ENCODE measurements at places on chromosomes 13 and 19.

DNA sequence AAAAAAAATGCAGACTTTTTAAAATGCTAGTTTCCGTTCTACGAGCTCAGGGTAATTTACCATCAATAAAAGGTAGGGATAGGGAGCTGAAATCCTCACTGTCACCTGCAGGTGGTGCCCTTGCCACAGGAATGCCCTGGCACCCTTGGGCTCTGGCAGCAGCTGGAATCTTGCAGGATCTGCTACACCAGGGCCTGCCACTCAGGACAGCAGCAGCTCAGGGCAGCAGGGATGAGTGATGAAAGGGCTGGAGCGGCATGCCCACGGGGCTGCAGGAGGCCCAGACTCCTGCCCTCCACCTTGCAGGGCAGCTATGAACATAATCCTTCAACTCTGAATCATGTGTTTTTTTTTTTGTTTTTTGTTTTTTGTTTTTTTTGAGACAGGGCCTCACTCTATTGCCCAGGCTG, 54.0 kb downstream of the GNG7 start:
- peak; percentile 73 for DNase-seq

DNA sequence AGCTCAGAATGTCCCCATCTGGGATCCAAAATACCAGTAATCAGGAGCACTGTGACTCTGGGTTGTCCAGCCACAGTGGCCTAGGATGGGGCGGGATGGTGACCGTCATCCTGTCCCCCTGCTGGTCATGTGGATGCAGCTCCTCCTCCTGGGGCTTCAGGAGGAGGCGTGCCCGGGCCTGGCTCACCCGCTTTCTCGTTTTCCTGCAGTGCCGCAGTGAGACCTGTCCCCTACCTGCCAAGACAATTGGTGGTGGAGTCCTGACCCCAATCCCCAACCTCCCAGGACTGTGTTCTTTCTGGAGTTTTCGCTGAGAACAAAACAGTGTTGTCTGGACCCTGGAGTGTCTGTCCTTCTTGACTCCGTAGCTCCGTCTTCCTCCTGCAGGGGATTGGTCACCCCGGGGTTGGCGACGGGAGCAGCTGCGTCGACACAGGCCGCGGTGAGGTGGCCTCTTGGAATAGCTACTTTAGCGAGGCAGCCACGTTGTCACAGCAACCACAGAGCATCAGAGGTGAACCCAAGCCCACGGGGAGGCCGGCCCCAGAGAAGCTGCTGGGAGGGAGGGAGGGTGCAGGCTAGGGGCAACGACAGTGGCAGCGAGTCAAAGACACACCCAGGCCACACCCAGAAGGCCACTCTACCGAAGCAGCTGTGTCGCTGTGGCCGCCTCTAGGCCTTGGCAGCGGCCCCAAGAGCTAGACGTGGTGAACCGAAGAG, 10.2 kb upstream of the EMC10 start:
- DNase-seq, result no peak

- no peak for DNase-seq
These were observed 1181.9 kb downstream of the OLFM4 start for GRCh38 chr13:54210397-54211049.

DNA sequence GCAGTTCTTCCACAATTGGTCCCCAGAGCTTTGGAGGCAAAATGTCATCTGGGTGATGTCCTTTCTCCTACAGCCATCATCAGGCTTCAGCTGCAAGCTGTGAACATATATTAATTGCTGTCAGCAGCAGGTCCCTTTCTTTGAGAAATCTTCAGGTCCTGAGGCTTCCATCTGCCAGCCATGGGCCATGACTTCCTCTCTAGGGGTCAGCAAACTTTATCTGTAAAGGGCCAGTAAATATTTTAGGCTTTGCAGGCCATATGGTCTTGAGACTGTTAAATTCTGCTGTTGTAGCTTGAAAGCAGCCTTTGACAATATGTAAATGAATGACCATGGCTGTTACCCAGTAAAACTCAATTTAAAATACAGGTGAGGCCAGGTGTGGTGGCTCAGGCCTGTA, 27.1 kb downstream of the SERP2 start:
- no peak for DNase-seq

DNA sequence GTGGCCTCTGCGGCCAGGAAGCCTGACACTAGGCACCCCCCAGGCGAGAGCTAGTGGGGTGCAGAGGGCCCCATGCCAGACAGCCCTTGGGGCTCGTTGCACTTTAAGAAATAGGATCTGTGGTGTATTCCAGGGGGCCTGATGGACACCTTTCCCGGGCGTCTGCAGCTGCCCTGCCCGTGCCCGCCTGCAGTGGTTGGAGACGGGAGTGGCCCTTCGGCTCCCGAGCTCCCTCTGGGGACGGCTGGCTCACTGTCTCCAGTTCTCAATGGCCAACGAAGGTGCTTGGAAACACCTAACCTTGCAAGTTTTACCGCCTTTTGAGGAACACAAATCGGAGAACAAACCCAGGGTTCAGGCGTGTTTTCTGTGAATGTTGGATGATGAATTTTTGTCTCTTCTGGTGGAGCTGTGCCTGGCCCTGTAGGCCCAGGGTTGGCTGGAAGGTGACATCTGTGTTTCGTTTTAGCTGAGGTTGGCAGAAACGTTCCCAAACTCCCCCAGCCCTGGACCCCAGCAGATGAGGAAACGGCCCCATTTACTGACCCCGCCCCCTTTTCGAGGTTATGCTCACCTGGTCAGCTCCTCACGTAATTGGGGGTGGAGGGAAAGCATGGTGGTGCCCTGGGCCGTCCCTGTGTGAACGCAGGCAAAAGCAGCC, 17.4 kb upstream of the NPAS1 start:
- DNase-seq, result no peak

GRCh38 chr19:38149661-38150061, 74.4 kb downstream of the DPF1 start:
- no peak for DNase-seq

DNA sequence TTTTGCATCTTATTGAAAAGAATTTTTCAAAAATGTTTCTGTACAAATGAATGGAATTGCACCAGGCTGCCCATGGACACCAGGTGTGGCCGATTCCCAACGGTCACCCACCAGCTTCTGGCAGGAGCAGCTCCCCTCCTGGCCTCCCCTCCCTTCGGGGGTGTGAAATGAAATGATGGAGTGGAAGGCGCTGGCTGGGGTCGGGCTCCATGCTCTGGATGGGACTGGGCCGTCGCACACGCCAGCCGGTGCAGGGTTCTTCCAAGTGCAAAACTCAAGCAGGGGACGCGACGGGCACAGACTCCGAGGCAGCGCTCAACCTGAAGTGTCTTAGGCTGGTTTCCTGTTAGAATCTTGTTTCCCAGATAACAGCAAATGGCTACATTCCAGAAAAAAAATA, 21.9 kb downstream of the C19orf44 start:
- DNase-seq, result no peak

DNA sequence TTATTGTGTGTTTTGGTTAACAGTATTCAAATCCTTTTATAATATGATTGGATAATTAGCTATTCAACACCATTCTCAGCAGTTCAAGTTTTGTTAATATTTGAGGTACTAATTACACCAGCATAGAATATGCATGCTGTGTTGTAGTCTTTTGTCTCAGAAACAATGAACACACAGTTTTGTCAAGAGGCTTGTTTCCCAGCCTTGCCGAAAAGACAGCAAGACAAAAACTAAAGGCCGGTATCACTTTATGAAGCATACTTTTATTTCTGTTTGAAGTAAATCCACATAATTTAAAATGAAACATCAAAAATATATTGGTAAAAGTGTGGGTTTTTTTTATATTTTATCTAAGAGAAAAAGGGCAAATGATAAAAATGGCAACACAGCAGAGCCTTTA, 7.5 kb downstream of the GPR180 start:
- DNase-seq, result no peak

DNA sequence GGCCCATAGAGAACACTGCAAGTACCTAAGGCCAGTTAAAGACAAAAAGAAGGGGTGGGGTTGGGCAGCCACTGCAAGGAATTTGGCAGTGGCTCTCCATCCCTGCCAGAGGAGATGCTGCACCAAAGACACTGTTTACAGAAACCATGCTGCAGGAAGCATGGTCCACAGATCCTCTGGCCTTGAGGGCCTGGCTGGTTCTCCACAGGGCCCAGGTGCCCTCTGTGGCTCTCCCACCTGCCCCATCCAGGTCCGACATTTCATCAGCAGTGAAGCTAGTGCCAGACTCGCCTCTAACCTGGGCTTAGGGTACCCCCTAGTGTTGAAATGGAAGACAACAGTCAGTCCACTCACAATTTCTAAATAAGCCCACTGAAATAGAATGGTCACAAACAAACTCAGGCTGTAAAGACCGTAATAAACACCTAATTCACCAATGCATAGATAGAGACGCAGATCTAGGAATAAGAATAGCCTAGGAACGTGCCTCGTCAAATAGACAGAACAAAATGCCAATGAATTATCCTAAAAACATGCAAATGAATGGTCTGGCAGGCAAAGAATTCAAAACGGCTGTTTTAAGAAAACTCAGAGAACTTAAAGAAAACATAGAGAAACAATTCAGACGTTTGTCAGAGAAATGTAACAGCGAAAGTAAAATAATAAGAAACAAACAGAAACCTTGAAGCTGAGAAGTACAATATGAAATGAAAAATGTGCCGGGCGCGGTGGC, 23.3 kb downstream of the LYPD4 start:
- DNase-seq, result no peak

GRCh38 chr19:50882188-50882587, 8.9 kb downstream of the KLK2 start:
- DNase-seq, result no peak

DNA sequence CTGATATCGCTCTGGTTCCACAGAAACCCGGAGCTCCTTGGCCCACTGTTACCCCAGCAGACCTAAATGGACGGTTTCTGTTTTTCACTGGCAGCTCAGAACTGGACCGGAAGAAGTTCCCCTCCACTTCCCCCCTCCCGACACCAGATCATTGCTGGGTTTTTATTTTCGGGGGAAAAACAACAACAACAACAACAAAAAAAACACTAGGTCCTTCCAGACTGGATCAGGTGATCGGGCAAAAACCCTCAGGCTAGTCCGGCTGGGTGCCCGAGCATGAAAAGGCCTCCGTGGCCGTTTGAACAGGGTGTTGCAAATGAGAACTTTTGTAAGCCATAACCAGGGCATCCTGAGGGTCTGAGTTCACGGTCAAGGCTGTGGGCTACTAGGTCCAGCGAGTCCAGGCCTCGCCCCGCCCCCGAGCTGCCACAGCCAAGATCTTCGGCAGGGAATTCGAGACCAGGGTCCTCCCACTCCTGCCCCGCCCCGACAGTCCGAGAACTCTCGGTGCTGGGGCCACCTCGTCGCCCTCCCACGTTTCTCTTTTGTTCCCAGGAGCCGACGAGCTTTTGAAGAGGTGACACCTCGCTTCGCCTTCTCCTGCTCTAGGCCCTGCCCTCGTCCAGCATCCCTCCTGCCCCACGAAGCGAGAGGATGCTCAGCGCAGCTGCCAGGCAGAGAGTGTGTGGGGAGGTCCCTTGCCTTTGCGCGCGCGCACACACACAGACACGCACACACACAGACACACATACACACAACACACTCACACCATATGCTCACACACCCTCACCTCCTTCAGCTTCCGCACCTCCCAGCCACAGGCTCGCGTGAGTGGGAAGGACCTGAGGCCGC, 8.8 kb downstream of the ZIC2 start:
- no peak for DNase-seq

GRCh38 chr19:47107202-47107952, 6.2 kb downstream of the ZC3H4 start:
- DNase-seq, result no peak

DNA sequence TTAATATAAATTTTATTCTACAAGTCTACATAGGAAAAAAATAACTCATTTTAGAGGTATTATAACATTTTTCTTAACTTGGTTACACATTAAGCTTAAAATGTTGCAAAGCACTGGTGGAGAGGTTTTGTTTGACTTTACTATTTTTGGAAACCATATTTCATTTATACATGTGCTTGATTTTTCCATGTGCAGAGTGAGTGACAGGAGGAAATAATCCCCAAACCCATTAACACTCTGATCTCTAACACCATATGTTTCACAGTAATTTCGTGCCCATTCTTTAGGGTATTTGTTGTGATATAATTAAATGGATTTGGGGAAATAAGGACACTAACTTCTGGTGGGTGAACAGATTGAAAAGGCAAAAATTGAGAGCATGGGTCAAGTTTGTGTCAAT, 2124.4 kb upstream of the PCDH20 start:
- no peak for DNase-seq

- DNase-seq, result no peak
These were observed 28.3 kb downstream of the OR10H4 start for GRCh38 chr19:15976836-15977689.

GRCh38 chr13:74346960-74347359, 212.8 kb upstream of the KLF12 start:
- DNase-seq, result no peak

DNA sequence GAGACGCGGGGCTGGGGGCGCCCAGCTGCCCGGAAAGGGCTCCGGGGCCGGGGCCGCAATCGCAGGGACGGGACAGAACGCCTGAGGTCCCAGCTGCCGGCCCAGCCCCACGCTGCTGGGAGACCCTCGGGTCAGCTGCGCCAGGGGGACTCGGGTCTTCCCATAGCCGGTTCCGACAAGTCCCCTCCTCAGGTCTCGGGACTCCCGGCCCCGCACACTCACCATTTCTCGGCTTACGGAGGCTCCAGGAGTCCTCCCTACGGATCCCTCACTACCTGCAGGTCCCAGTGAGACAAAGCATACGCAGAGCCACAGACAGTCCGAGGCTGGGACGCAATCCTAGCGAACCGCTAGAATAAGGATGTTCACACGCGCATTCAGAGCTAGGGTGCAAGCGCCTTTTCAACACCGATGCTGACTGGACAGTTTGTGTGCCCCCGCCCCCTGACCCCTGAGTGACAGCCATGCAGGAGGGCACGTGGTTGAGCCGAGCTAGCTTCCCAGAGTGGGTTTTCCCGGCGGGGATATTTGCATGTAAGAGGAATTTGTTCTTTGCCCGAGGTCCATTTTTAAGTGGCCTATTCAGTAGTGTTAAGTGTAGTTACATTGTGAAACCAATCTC, 13.6 kb downstream of the ZNF490 start:
- no peak for DNase-seq

- no peak for DNase-seq
These were observed 204 bp upstream of the PDX1 start for GRCh38 chr13:27919659-27919933.

DNA sequence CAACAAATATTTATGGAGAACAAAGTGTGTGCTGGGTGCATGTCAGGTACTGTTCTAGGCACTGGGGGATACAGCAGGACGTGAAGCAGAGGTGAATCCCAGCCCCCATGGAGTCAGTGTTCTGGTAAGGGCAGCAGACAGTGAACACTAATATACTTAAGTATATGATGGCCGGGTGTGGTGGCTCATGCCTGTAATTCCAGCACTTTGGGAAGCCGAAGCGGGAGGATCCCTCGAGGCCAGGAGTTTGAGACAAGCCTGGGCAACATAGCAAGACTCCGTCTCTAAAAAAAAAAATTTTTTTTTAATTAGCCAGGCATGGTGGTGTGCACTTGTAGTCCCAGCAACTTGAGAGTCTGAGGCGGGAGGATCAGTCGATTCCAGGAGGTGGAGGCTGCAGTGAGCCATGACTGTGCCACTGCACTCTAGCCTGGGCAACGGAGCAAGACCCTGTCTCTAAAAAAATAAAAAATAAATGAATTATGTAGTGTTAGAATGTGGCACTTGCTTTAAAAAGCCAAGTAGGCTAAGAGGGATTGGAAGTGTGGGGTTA, 22.6 kb downstream of the CHST8 start:
- no peak for DNase-seq

Measured in stimulated activated CD4-positive, alpha-beta T cell treated with anti-CD3 and anti-CD28 coated beads, TNF-alpha, amount 100 ng/mL, for 1 hour (primary cell).